ENCODE measurements at places on chromosomes 6 and 20.
A peak's percentile ranks its signal among the peaks of the same experiment; 100 is the strongest.

DNA sequence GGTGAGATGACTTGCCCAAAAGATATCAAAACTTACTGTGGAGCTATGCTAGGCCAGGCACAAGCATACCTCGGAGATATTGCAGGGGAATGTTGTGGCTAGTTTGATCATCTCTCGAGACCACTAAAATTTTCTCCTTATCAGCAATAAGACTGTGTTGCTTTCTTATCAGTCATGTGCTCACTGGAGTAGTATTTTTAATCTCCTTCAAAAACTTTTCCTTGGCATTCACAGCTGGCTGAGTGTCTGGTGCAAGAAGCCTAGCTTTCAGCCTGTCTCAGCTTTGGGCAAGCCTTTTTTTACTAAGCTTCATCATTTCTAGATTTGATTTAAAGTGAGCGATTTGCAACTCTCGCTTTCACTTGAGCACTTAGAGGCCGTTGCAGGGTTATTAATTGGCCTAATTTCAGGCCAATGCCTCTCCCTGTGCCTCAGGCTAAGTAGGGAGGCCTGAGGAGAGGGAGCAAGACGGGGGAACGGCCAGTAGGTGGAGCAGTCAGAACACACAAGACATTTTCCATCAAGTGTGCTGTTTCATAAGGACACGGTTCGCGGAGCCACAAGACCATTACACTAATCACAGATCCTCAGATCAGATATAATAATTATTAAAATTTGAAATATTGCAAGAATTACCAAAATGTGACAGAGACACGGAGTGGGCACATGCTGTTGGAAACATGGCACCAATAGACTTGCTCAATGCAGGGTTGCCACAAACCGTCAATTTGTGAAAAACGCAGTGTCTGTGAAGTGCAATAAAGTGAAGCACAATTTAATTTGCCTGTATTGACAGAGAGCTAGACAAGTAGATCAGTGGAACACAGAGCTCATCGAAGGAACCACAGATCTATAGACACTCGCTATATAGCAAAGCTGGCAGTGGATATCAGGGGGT lies 106.8 kb upstream of the SIRPG start:
- peak; percentile 85 for DNase-seq

GRCh38 chr6:54301770-54302169 lies 6.5 kb upstream of the TINAG start:
- DNase-seq = no peak

DNA sequence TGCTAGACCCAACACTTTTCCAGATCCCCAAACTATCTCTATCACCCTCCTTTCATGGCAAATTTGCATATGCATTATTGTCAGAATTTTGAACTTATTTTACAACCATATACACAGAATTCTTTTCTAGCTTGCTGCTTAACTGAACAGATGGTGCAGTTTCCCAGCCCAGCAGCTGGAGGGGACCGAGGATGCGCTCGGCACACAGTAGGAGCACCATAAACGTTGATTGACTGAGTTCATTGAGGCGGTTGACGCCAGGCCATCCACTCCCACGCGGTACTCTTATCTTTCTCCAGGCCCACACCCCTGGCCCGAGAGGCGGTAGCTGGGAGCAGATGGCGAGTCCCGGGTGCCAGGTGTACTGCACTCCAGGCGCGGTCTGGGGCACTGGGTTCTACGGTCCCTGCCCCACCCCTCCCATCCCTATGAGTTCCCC lies 6.8 kb upstream of the SOX4 start:
- DNase-seq = no peak

DNA sequence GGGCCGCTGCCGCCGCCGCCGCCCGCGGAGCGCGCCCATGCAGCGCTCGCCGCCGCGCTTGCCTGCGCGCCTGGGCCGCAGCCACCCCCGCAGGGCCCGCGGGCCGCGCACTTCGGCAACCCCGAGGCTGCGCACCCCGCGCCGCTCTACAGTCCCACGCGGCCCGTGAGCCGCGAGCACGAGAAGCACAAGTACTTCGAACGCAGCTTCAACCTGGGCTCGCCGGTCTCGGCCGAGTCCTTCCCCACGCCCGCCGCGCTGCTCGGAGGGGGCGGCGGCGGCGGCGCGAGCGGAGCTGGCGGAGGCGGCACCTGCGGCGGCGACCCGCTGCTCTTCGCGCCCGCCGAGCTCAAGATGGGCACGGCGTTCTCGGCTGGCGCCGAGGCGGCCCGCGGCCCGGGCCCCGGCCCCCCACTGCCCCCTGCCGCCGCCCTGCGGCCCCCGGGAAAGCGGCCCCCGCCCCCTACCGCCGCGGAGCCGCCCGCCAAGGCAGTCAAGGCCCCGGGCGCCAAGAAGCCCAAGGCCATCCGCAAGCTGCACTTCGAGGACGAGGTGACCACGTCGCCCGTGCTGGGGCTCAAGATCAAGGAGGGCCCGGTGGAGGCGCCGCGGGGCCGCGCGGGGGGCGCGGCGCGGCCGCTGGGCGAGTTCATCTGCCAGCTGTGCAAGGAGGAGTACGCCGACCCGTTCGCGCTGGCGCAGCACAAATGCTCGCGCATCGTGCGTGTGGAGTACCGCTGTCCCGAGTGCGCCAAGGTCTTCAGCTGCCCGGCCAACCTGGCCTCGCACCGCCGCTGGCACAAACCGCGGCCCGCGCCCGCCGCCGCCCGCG lies 730 bp downstream of the INSM1 start:
- DNase-seq = no peak

- no peak for DNase-seq
Measured at GRCh38 chr6:116568821-116569755, 2.2 kb upstream of the RWDD1 start.

- no peak for DNase-seq
Measured at GRCh38 chr6:49898904-49899566, 32.7 kb upstream of the CRISP1 start.

DNA sequence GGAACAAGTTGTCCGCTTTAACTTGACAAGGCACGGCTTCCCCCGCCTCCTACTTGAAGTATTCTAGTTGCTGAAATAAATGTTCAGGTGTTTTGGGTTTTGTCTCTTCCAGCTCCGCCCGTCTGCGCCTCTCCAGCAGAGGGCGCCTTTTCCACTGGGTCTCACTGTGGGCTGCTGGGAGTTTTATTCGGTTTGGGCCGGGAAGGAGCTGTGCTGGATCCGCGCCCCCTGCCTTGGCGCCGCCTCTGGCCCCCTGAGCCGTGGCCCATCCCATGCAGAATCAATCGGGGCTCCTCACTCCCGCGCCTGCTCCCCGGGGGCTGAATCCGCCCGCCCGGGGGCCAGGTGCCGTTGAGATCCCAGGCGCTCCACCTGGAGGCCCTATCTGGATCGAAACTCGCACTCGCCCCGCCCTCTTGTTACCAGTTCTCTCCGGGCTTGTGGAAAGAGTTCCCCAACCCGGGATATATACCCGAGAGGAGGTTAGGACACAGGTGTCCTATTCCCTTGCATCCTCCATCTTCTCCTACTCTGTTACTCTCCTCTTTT lies 51.0 kb upstream of the TCF21 start:
- DNase-seq = peak; percentile 24

DNA sequence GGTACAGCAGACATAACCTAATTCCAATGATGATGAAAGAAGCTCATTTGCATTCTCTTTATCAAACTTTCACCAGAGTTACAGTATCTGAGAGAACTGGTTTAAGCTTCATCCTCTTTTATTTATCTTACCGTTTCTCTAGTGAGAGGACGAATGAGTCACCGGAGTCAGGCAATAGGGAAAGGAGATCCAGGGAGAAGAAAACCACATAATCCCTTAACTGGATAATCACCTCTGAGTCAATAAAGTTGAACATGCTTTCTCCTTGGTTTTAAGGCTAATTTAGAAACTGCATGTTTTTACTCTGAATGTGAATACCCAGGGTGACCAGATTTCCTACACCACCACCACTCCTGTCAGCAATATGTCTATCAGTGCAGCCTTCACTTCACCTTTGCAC lies 313.7 kb upstream of the TBX18 start:
- DNase-seq = peak; percentile 7

GRCh38 chr6:134378426-134378825 lies 60.5 kb upstream of the SGK1 start:
- DNase-seq = no peak

- peak; percentile 49 for DNase-seq
Measured at GRCh38 chr20:31484001-31484400, 8.9 kb downstream of the REM1 start.

DNA sequence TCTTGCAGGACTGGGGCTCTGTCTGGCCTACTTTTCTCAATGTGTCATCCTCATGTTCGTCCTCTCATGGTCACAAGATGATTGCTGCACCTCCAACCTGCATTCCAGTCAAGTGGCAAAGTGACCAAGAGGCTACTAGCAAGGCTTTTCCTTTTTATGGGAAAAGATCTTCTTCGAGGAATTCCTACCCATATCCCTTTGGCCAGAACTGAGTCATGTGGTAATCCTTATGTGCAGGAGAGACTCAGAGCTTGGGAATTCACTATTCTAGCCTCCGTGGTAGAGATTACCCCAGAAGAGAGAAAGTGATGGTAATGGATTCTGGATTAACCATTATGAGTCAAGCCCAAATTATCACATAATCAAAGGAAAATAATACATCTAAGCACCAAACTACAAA lies 162.7 kb downstream of the KCNQ5 start:
- DNase-seq = no peak

- peak; percentile 30 for DNase-seq
Measured at GRCh38 chr6:133501675-133502270, 260.6 kb downstream of the EYA4 start.

GRCh38 chr6:16585805-16586204 lies 175.5 kb downstream of the ATXN1 start:
- no peak for DNase-seq

- no peak for DNase-seq
Measured at GRCh38 chr6:10518557-10519407, 2.4 kb upstream of the GCNT2 start.

GRCh38 chr6:81511423-81511822 lies 241.1 kb downstream of the TENT5A start:
- DNase-seq = peak; percentile 7

- DNase-seq = no peak
Measured at GRCh38 chr6:112231164-112231563, 23.2 kb downstream of the LAMA4 start.

DNA sequence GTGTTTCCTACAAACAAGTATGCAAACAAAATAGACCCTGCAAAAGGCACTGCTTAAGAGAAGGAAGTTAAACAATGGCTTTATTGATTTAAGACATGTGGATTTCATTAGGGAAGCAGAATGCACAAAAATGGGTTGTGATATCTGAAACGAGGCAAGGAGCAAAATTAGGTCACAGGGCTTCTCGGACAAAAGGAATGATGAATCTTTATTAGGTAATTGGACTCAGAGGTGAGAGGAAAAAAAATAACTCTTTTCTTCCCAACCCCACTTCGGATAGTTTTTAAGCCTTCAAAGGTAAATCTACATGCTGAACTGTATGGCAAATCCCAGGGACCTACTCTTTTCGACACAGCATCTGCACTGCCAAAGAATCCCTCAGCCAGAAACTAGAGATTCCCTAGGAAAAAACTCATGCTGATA lies 183.0 kb upstream of the TAB2 start:
- DNase-seq = peak; percentile 30

DNA sequence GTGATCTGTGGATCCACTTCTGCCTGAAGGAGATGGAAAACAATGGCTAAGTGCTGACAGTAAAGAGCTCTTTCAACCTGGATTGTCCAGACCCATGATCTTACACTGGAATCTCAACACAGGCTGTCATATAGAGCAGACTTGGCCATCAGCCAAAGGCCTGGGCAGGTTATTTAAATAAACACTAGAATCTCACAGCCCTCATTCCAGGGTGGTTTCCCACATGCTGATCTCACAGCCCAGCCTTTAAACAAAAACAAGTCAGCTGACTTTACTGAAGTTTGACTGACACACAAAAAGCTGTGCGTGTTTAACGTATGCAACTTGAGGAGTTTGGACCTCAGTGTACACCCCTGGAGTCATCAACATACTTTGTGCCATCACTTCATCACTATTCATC lies 28.4 kb downstream of the SYNDIG1 start:
- peak; percentile 71 for DNase-seq

DNA sequence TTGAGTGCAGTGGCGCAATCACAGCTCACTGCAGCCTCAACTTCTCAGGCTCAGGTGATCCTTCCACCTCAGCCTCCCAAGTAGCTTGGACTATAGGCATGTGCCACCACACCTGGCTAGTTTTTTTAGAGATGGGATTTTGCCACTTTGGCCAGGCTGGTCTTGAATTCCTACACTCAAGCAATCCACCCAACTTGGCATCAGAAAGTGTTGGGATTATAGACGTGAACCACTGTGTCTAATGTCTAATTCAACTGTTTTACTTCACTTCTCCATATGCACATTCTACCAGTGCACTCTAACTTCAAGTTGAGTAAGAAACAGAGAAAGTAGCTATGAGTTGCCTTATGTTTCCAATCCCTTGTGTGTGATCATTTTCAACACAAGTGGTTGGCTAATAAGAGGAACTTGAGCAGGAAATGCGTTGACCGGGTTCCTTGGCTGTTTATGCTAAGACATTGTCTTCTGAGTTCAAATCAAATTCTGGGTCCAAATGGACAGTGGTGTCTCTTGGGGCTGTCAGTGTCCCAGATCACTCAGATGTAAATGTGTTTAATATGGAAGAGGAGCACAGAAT lies 23.9 kb downstream of the ZNF337 start:
- no peak for DNase-seq

DNA sequence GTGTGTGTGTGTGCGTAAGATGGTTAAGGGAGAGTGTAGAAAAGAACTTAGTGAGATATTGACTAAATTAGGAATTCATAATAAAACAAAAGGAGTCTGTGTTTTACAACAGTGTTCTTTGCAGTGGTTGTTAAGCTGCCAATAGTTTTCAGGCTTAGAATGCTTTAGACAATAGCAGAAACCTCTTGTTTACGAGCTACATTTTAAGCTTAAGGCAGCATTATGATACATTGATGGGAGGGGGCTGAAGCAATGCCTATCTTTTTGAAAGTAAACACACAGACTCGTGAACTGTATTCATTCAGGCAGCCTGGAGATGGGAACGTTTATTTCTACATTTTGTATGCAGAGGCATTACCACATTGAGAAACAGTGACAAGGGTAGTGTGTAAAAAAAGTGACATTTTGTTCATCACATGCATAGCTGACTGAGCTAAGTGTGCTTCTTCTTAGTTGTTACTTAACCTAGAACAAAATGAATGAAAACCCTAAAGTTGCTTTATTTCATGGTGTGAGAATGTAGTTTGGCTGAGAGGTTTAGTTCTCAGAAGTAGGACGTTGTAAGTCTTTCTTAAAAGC lies 21.2 kb downstream of the CLVS2 start:
- no peak for DNase-seq

DNA sequence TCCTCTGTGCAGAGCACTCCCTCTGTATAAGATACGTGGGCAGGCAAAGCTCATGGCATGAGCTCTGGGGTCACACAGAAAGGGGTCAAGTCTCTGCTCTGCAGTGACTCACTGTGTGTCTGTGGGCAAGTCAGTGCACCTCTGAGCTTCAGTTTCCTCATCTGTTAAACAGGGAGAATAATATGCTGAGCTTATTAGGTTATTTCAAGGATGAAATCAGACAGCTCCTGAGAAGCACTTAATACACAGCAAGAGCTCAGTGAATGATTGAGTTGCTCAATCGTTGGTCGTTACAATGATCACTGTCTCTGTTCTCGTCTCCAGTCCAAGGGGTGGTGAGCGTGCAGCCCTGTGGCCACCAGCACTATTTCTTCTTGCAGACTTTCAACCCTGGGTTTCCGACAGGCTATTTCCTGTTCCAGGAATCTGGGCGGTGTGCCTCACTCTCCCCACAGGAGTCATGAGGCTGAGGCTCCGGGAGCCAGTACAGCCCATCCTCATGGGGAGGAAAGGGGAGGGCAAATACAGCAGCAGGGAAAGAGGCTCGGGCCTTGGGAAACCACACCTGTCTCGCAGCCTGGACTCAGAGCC lies 28.9 kb downstream of the KIAA1755 start:
- no peak for DNase-seq
